ENCODE measurements at places on chromosomes 5 and 9.

DNA sequence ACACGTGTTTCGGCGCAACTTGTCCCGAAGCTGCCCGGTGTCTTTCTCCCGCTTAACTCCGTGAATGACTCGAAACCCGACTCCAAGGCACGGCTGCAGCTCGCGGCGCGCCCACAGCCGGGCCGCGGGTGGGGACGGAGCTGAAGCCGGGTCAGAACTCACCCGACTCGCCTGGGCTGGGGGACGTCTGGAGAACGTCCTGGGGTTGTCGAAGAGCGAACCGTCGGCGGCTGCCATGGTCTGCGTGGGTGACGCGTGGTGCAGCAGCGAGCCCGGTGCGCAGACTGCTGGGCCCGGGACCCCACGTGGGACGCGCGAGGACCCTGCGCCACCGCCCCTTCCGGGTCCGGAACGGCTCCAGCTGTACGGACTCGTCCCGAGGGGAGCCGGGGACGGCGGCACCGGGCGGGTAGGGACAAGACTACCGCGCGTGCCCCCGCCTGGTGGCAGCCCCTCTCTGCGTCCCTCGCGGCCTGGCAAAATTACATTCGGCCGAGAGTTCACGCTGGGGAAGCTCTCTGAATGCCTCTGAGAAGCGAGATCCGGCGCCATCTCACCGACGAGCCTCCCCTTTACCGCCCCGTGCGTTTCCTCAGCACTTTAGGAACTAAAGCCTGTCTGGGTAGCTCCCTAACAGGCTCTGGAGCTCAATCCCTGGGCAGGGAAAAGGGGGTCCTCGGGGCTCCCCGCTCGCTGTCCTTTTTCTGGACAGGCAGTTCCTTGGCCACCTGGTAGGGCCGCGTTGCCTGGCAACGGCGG lies at the start of gene DDX31:
Gene DDX31 (minus strand): TSS at position 286 of the 759 bp plus-strand sequence. CDS start 49 bp downstream, at position 237.
- DNase-seq: peak; percentile 64

DNA sequence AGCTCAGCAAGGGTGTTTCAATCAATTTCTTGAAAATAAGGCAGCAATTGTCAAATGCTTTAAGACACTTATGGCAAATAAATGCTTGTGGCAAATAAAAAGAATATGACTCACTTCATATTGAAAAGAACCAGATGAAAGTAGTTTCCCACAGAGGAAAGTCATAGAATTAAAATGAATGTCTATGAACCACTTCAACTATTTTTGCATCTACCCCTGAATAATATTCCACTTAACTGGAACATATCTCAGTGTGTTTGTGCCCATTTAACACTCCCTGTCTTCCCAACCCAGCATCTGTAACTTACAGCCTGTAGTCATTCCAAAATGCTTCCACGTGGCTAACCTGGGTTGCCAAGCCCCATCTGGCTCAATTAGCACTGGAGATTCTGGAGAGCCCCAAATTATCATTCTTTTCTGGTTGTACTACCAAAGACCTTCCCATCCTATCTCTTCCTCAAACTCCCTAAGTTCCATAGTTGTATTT lies 84.7 kb downstream of the FEM1C start:
- DNase-seq: no peak

GRCh38 chr5:1405539-1406530 lies 39.4 kb downstream of the SLC6A3 start:
- no peak for DNase-seq

DNA sequence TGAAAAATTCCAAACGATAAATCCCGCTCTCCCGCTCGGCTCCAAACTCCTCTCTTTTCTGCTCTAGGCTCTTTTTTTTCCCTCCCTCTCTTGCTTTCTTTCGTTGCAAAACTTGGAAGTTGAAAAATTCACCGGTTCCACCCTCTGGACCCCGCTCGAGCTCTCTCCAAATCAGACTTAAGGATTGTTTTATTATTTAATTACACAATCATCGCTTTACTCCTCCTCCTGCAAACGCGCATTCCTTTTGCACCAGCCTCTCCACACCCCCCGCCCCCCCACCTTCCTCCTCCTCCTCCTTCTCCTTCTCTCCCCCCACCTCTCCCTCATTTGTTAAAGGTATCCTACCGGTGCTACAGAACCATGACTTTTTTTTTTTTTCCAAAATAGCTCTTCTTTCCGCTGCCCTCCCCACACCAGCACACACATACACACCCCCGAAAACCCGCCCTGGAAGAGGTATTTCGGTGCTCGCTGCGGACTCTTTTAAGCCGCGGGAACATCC lies 535 bp upstream of the NFIB start:
- DNase-seq: peak; percentile 97
